Right hindlimb (tissue), 1 donor: ENCODE measurements at places on chromosomes 7 and 10.

GRCh38 chr10:76463111-76463510 lies 1031.7 kb downstream of the LRMDA start:
- DNase-seq: peak; percentile 26

DNA sequence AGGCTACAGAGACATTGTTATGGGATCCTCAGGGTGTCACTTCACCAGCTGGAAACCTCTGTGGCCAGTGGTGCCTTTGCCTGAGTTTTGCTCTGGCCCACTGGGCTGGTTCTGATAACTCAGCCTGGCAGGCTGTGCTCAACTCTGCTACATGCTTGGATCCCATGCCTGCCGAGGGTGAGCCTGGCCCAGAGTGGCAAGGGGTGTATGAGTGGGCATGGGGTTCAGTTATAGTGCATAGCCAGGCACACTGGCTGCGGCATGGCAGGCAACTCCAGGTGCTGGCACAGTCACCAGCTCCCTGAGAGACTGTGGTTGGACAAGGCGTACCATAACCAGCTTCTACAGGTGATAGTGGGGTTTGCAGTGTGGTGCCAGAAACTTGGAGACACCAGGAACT lies 107.0 kb upstream of the PCDH15 start:
- no peak for DNase-seq

DNA sequence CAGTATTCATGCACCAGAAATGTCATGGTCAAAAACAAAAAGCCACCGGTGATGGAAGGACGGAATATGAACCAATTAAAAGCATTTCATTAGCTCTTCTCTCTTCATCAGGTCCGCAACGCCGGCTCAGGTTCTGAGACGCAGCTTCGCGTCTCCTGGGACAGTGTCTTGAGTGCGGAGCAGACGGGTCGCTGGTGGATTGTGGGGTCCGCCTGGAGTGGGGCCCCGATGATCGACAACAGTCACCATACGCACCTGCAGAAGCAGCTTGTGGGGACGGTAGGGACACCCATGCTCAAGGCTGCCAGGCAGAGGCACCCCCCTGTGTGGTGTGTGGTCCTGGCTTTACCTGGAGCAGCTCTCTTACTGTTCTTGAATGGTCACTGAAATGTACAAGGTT lies 13.4 kb downstream of the NOM1 start:
- no peak for DNase-seq

DNA sequence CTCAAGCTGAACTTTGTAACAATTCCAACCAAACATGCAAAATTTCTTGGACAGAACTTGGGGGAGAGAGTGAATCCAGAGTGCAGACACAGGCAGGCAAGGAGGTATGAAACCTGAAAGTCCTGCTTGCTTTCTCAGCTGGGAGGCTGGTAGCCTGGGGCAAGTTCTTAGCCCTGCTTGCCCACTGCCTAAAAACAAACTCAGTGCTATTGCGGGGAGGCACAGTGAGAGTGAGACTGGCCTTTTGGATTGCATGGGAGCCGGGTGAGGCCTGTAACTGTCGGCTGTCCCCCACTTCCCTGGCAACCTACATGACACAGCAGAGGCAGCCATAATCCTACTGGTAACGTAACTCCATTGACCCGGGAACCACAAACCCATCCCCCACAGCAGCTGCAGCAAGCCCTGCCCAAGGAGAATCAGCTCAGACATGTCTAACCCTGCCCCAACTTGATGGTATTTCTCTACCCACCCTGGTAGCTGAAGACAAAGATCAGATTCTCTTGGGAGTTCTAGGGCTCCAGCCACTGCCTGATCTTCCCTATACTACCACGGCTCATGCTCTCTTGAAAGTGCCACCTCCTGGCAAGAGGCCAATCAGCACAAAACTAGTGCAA lies 663.6 kb downstream of the GRM8 start:
- DNase-seq: no peak

GRCh38 chr10:48317321-48317990 lies 11.0 kb downstream of the MAPK8 start:
- DNase-seq: no peak

GRCh38 chr7:18430810-18431209 lies 64.7 kb upstream of the HDAC9 start:
- no peak for DNase-seq

- peak; percentile 84 for DNase-seq
These were observed 36.2 kb downstream of the PITRM1 start for GRCh38 chr10:3136336-3136735.

DNA sequence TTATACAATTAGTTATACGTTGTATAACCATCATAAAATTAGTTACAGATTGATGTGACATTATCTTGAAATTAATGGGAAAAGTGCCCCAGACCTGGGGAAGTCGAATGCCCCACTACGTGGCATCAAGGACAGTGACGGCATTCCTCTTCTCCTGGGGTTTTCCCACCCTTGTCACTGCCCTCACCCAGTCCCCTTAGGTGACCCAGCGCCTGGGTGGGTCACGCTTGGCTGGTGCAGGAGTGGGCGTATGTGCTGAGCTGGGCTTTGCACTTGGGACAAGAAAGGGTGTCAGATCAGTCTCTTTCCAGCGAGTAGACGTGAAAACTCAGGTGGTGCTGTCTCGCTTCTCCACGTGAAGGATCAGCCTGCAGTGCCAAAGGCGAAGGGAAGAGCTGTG lies 7.6 kb downstream of the FOXK1 start:
- DNase-seq: no peak

- no peak for DNase-seq
These were observed 47.2 kb upstream of the RHEB start for GRCh38 chr7:151566897-151567320.

DNA sequence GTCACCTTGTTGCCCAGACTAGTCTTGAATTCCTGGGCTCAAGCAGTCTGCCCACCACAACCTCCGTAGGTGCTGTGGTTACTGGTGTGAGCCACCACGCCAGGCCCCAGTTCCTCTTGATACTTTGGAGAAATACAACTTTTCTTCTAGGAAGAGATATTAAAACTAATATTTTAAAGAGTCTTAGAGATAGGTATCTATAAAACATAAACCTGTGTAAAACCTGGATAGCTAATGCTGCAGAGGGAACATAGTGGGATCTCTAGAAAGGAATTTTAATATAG lies 4.8 kb upstream of the GDI2 start:
- DNase-seq: no peak

DNA sequence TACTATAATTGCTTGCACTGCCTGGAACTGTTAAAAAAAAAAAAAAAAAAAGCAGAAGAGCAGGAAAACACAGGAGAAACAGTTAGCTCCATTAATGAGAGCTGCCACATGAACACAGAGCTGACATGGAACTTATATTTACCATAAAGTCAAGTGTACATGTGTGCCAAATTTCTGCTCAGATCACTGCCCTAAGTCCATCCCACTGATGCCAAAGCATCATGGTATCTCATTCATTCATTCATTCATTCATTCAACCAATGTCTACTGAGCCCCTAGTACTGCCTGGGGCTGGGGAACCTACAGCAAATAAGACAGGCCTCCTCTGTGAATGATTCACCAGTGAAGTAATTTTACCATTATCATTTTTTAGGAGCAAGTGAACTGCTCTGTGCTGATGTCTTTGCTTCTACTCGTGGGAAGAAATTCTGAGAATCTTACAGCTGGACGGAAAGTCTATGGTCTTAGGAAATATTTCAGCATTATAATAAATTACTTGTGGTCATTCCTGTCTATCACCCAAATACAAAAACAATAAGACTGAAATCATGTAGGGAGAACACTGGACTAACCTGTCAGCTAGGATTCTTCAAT lies 58.8 kb upstream of the ABLIM1 start:
- DNase-seq: no peak

DNA sequence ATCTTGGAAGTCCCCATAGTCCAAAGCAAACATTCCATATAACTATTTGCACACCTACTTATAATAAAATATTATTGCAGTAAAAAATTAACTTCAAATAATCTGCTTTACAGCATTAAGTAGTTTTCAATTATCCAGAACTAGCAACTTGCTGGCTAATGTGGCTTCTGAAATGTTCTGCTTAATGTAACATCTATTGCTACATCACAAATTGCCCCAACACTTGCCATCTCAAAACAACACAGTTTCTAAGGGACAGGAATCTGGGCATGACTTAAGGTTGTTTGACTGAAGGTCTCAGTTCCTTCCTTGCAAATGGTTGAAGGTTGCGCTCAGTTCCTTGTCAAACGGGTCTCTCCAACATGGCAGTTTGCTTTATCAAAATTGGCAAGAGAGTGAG lies 378.5 kb upstream of the SEMA3C start:
- DNase-seq: no peak

GRCh38 chr10:123782549-123782948 lies 109.1 kb downstream of the CPXM2 start:
- no peak for DNase-seq

GRCh38 chr10:49136525-49136924 lies 2.7 kb upstream of the FAM170B start:
- DNase-seq: no peak

- no peak for DNase-seq
These were observed 14.6 kb downstream of the SLC35B4 start for GRCh38 chr7:134302120-134302519.

DNA sequence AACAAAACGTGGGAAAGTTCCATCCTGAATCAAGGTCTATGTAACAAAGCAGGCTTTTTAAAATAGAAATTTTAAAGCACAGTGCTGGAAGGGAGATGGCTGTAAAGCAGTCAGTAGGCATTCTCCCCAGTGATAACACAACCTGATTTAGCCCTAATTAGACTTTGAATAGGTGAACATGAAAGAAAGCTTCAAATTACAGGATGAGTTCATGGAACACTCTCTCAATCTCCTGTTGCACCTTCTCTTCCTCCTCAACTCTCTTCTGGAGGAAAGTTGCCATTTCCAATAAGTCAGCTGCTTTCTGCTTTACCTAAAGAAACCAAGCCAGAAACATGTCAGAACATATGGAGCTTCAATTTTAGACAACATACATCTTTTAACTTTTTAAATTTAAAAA lies 20.1 kb downstream of the SFR1 start:
- no peak for DNase-seq

DNA sequence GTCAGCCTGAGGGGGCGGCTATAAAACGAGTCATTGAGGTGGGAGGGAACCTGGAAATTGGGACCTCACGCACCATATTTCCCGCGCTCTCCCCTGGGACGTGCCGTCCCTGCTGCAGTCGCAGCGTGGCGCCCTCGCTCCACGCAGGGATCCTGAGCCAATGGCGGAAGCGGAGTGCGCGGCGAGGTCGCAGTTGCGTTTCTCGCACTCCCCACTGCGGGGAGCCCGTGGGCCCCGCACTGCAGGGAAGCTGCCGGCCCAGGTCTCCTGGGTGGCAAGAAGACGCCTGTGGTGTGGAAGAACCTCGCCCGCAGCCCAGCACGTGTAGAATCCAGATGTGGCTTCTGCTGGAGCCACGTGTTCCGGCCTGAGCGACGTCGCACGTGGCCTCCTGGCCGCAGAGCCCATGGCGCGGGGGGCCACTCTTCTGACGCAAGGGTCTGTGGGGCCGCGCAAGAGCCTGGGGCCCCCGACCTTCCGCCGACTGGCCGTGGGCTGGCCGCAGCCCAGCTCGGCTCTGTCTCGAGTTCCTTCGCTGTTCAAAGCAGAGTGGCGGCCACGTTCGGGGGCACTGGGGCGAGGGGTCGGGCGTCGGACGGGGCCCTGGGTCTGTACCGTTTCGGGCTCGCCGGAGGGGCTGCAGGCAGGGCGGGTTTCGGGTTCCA lies 26.4 kb downstream of the HIF1AN start:
- DNase-seq: peak; percentile 57

GRCh38 chr10:101682172-101682825 lies 12.7 kb downstream of the FBXW4 start:
- DNase-seq: no peak

DNA sequence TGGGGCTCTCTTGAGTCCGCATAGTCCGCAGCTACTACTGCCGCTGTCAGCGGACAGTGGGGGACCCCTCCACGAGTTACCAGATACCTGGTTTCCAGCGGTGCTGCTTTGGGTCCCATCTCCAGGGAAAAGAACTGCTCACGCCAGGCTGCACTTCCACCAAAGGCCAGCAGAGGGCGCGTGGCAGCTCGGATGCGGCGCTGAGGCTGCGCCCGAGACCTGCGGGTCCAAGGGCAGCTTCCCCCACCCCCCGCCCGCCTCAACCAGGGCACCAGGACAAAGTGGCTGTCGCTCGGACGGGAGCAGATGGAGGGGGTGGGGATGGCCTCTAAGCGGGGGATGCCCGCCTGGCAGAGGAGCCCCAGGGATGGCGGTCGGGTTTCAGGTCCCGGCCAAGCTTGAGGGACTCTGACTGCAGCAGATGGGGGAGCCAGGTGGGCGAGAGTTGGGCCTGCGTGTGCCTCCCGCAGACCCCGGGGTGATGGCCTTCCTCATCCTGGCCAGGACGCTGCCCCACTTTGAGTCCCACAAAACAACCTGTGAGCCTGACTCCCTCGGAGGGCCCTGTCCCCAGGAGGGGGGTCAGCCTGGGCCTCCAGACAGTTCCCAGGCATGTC lies 23.8 kb upstream of the ZNF735 start:
- no peak for DNase-seq

GRCh38 chr7:142878315-142878714 lies 7.2 kb downstream of the TRPV6 start:
- no peak for DNase-seq

DNA sequence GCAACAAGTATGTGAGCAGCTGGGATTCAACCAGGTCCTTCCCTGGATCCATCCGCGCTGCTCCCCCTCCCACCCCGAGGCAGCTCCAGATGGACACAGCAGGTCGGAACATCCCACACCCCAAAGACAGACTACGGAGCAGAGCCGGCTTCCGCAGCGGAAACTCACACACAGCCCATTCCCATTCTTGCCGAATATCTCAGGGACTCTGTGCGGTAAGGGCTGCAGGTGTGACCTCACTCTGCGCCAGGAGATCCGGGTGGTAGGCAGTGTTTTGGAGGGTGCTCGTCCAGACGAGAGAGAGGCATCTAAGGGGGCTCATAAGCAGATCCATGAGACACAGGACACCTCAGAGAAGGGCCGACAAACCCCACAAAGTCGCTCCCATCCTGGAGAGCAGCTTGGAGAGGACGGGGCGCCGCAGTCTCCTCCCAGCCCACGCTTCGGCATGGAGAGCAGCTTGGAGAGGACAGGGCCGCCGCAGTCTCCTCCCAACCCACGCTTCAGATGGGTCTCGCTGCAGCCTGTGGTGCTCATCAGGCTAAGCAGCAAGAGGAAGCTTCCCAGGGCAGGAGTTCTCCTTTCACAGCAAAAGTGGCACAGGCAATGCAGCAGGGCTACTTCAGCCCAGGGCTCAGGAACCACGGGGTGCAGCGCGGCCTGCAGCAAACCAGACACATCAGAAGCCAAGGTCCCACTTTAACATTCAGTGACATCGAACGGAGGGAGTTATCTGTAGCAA lies 179.9 kb downstream of the DIP2C start:
- DNase-seq: no peak
